ENCODE measurements at places on chromosomes 5 and 9. TPM values are rescaled to one million over a fixed set of nuclear protein-coding genes. Genes with fewer than 3 reads are reported as not detected.

Gene ZFP37
- 1.9 TPM for total RNA-seq

Gene CDH12
- total RNA-seq = not detected

Gene PCDHGA2
- not detected for total RNA-seq

Gene PPP2CA
- 133 TPM for total RNA-seq

Gene CMYA5
- total RNA-seq = 0.30 TPM

Gene BTNL8
- not detected for total RNA-seq
